ENCODE measurements at places on chromosomes 5 and 9.

DNA sequence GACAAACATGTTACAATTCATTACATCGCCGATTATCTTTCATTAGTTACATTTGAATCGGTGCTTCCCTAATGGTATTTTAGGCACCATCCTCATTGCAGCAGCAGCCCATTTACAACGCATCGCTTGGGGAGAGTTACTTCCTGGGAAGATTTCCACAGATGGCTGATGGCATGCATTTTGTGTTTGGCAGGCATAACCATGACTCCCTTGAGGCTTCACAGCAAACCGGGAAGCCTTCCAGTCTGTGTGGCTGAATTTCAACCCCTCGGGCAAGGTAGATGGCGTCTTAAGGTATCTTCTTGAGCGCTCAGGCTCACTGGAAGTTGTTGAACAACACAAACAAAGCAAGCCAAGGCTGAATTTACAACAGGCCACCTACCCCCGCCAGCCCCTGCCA is 1.6 kb upstream of the DNAH5 start:
- no peak for DNase-seq
- H3K36me3 ChIP-seq = no peaks in the 10 kb centered on the region
- H3K4me3 ChIP-seq = no peak overlapping the region
- no peak overlapping the region for H3K27ac ChIP-seq
- no peaks in the 10 kb centered on the region for H3K27me3 ChIP-seq
- H3K4me1 ChIP-seq = no peaks in the 10 kb centered on the region

DNA sequence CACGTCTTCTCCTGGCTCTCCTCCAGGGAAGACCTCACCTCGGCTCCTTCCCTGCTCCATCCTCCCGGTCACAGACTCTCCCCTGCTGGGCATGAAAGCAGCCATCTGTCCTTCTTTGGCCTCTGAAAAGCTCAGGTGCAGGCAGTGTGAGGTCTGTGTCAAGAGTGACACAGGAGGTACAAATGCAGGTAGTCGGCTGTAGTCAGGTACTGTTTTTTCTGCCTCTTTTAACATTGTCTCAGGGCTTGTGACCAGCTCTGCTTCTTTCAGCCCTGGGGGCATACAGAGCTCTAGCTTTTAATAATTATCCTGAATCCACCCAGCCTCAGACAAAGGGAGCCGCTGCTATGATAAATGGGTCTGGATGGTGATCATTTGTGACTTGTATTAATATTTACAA is 46.4 kb downstream of the C5orf15 start:
- DNase-seq = no peak
- no peak overlapping the region for H3K4me3 ChIP-seq
- peaks cover 23% of the 10 kb centered on the region for H3K27me3 ChIP-seq
- no peak overlapping the region for H3K27ac ChIP-seq
- H3K36me3 ChIP-seq = no peaks in the 10 kb centered on the region

DNA sequence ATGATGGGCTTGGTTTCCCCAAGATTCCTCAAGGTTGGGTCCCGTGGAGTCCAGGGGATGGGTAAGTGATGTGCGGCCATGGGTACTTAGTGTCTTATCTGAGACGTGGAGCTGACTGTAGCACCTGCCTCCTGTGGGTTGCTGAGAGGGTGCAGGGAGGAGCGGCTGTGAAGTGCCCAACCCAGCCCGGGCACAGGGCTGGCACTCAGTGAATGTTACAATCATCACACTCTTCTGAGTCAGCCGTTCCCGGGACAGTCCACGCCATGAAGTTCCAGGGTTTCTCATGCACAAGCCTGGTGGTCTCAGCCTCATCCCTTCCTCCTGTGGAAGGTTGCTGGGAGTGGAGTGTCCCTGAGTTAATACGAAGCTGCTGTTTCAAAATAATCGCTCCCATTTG is 29.1 kb downstream of the NTNG2 start:
- peaks cover 3% of the 10 kb centered on the region for H3K36me3 ChIP-seq
- H3K27me3 ChIP-seq = peaks cover 50% of the 10 kb centered on the region
- no peak overlapping the region for H3K27ac ChIP-seq
- DNase-seq = no peak
- H3K4me1 ChIP-seq = peaks cover 5% of the 10 kb centered on the region

GRCh38 chr9:134475011-134475790 is 148.9 kb downstream of the RXRA start:
- no peak overlapping the region for H3K4me3 ChIP-seq
- no peak for DNase-seq
- no peaks in the 10 kb centered on the region for H3K4me1 ChIP-seq
- no peaks in the 10 kb centered on the region for H3K36me3 ChIP-seq

- H3K4me3 ChIP-seq = no peak overlapping the region
- H3K27me3 ChIP-seq = no peaks in the 10 kb centered on the region
- DNase-seq = no peak
- H3K36me3 ChIP-seq = no peaks in the 10 kb centered on the region
These were observed 56.2 kb upstream of the GABRB2 start for GRCh38 chr5:161602736-161603135.

GRCh38 chr9:117013440-117013995 is 326.4 kb downstream of the TRIM32 start:
- no peak overlapping the region for H3K27ac ChIP-seq
- no peak for DNase-seq
- H3K27me3 ChIP-seq = no peaks in the 10 kb centered on the region

- no peak overlapping the region for H3K27ac ChIP-seq
- peaks cover 10% of the 10 kb centered on the region for H3K36me3 ChIP-seq
- no peak for DNase-seq
- H3K4me3 ChIP-seq = no peak overlapping the region
- H3K4me1 ChIP-seq = peaks cover 18% of the 10 kb centered on the region
- no peaks in the 10 kb centered on the region for H3K27me3 ChIP-seq
These were observed 87.5 kb upstream of the FBXW11 start for GRCh38 chr5:172093965-172094364.

- H3K4me3 ChIP-seq = peak overlapping the region; percentile 69
- peaks cover 2% of the 10 kb centered on the region for H3K36me3 ChIP-seq
- peaks cover 15% of the 10 kb centered on the region for H3K4me1 ChIP-seq
- no peaks in the 10 kb centered on the region for H3K27me3 ChIP-seq
These were observed 1.4 kb upstream of the CIZ1 start for GRCh38 chr9:128192601-128193371.
